ENCODE measurements at places on chromosomes 3 and 15.

DNA sequence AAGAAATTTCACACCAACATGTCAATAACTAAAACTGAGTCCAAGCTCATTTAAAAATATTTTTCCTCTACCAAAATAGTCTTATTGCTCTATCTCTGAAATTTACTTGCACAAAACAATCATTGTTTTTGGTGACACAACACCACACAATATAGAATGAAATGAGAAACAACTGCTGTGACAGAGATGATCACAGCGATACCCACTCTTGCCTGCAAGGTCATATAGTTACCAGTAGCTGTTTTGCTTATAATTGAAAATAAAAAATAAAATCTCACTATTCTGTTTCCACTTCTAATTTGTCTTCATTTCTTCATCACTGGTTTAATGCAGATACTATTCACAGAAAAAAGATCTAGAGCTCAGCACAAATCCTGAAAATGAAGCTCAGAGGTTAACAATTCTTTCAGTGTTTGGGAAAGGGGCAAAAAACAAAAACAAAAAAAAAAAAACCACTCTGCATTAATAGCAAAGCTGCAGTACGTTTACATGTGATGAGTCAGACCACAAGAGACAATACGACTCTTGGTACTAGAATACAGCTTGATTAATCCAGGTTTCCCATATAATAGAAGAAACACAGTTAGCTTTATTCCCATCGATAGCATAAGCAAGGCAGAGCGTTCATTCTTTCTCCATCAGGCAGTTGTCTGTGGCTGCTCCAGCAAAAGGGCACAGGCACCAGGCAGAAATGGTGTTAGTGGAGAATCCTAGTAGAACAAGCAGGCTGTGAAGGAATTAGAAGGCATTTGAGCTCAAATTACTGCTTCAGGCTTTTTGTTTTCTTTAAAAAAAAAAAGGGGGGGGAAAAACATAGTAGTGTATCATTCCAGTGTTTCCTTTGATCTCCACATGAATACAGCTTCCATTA, 773 bp downstream of the ANKRD28 start:
- no peak for DNase-seq

- no peak for DNase-seq
Measured at GRCh38 chr15:55884223-55884622, 109.2 kb downstream of the NEDD4 start.

DNA sequence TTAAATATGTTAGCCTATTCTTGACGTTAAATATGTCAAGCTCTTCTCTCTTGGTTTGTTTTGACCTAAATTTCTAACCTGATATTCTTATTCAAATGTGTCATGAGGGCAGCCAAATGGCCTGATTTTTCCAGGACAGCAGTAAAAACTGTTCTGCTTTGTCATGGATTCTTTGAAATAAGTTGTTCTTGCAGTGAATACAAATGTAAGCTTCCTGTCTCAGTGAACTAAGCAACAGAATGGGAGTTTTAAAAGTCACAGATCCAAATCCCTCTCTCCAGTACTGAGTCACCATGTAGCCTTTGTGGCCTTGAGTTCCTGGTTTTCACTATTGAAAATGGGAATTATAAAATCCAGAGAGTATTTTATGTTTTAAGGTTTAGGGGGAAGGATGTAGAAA, 301.8 kb downstream of the NLGN1 start:
- no peak for DNase-seq

DNA sequence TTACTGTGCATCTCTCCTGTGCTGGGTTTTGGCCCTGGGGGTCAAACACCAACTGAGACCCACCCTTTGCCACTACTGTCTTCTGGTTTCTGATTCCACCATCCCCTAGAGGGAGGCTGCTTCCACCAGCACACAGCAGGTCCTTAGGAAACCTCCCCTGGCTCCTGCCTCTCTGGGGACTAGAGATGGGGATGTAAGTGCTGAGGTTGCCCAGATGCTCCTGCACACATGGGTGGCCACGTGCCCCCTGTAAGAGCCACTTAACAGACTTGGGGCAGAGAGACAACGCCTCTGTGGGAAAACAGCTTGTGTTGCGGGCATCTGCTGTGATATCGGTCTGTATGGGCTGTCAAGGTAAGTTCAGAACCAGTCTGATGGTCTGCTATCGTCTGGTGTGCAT, 83.4 kb downstream of the ATP2B2 start:
- DNase-seq = no peak

- DNase-seq = no peak
Measured at GRCh38 chr3:4746241-4746958, 232.8 kb upstream of the BHLHE40 start.

GRCh38 chr3:44016818-44017217, 224.9 kb upstream of the TOPAZ1 start:
- no peak for DNase-seq

GRCh38 chr15:34813446-34814190, 18.3 kb upstream of the ACTC1 start:
- no peak for DNase-seq

DNA sequence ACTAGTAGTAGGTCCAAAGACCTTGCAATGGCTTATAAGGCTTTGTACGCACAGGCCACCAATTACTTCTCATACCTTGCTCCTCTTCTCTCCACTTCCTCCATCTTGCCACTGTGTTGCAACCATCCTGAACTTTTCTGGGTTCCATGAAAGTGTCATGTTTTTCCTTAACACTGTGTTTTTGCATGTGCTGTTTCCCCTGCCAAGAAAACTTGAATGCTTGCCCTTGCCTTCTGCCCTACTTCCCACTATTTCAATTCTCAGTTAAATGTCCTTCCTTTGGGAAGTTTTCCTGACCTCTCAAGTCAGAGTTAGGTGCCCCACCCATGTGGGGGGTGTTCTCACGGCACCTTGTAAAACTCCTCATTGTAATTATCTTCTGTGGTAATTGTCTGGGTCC, 182.8 kb downstream of the THRB start:
- no peak for DNase-seq

- no peak for DNase-seq
Measured at GRCh38 chr3:124292329-124292728, 300.4 kb upstream of the ROPN1 start.

GRCh38 chr3:44762690-44763089, 1.1 kb downstream of the KIF15 start:
- DNase-seq = no peak

DNA sequence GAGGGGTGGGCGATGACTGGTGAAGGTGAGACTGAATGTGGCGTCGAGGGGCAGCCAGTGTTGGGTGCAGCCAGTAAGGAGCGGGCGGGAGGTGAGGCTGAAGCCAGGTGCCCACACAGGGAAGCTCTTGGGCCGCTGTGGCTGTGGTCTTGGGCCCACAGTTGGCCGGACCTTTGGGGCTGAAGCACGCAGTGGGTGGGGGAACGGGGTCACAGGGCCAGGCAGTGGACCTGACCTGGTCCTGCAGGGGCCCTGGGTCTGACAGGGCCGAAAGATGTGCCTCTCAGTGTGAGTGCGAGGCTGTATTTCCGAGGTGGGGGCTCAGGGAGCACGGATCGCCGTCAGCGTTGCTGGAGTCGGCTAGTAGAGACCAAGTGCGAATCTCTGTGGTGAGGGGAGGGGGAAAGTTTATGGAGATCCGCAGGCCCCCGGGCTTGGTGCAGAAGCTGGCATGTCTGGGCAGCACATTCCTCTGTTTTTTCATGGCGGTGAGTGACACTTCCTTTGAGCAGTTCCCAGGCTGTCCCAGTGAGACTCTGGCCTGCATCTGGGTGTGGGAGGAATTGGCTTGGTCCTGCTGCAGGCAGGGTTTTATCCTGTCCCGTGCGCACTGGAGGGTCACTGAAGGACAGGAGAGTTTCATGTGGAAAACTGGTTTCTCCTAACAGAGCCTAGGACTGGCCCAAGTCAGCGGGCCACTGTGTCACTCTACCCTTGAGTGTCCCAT, 100.8 kb downstream of the TMEM266 start:
- no peak for DNase-seq

- no peak for DNase-seq
Measured at GRCh38 chr3:43223670-43224364, 62.5 kb upstream of the SNRK start.

DNA sequence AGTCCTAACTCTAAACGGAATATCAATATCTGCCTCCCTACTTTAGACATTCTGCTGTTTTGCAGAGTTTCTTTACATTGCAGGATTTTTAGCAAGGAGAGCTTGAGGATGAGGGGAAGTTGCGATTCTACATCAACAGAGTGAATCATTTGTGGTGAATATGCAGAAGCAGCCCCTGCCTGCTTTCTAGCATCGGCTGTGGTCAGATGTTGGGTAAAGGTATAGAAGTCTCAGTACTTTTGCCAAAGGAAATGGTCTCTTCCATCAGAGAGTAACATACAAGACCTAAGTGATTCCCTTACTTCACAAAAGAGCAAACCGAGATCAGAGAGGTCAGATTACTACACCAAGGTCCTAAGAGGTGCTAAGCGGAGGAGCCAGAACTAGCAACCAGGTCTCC, 15.2 kb downstream of the ST3GAL6 start:
- no peak for DNase-seq
